Motor neuron (in vitro differentiated cells): ENCODE measurements at places on chromosomes 11 and 22. TPM values are rescaled to one million over a fixed set of nuclear protein-coding genes. Genes with fewer than 3 reads are reported as not detected.

Gene TMEM191C
- 16.1 and 16.8 TPM in 2 replicates for total RNA-seq

Gene SPDYC
- not detected in 2 replicates for total RNA-seq

Gene CBX7
- total RNA-seq = 5.0 and 6.3 TPM in 2 replicates

Gene ASRGL1
- 28.2 and 28.5 TPM in 2 replicates for total RNA-seq

Gene FGF3
- total RNA-seq = not detected in 2 replicates

Gene NEFH
- total RNA-seq = 5.1 and 6.0 TPM in 2 replicates

Gene DDX25
- total RNA-seq = 1.2 and 2.2 TPM in 2 replicates

Gene TRIM48
- not detected in 2 replicates for total RNA-seq

Gene SLC22A8
- under 0.01 and 0.69 TPM in 2 replicates for total RNA-seq

Gene GRAP2
- 1.0 and 1.5 TPM in 2 replicates for total RNA-seq

Gene OR8D4
- 0.42 TPM in 1 of 2 replicates, not detected in the other for total RNA-seq

Gene ARHGEF17
- total RNA-seq = 11.2 and 16.5 TPM in 2 replicates

Gene B4GALNT4
- 48.5 and 60.2 TPM in 2 replicates for total RNA-seq

Gene HPX
- 0.87 and 1.2 TPM in 2 replicates for total RNA-seq

Gene ST14
- 0.76 and 0.87 TPM in 2 replicates for total RNA-seq

Gene KIAA0930
- total RNA-seq = 31.5 and 44.8 TPM in 2 replicates

Gene OR51B5
- total RNA-seq = 0.52 TPM in 1 of 2 replicates, not detected in the other

Gene PGA5
- total RNA-seq = not detected in 2 replicates

Gene GLYAT
- total RNA-seq = 0.36 TPM in 1 of 2 replicates, not detected in the other

Gene MUC2
- total RNA-seq = 2.2 TPM in 2 replicates

Gene SCN4B
- total RNA-seq = 8.6 and 10.6 TPM in 2 replicates

Gene ANGPTL5
- not detected in 2 replicates for total RNA-seq

Gene BARX2
- 0.09 and 0.31 TPM in 2 replicates for total RNA-seq

Gene OR51E2
- 25.3 and 25.9 TPM in 2 replicates for total RNA-seq

Gene TMA7B
- 0.27 TPM in 1 of 2 replicates, not detected in the other for total RNA-seq

Gene PIWIL4
- 0.49 and 0.50 TPM in 2 replicates for total RNA-seq

Gene HSPB2
- total RNA-seq = 0.81 and 0.87 TPM in 2 replicates

Gene PAX6
- total RNA-seq = 47.5 and 51.9 TPM in 2 replicates

Gene WNT7B
- total RNA-seq = 0.14 and 0.15 TPM in 2 replicates

Gene FREY1
- total RNA-seq = 1.7 and 1.8 TPM in 2 replicates

Gene MS4A6E
- not detected in 2 replicates for total RNA-seq

Gene B3GAT1
- total RNA-seq = 20.5 and 22.5 TPM in 2 replicates

Gene PAMR1
- 1.3 TPM in 1 of 2 replicates, not detected in the other for total RNA-seq

Gene RTN4R
- 10.8 and 11.5 TPM in 2 replicates for total RNA-seq

Gene TSKU
- 12.4 and 13.7 TPM in 2 replicates for total RNA-seq

Gene OOSP2
- total RNA-seq = not detected in 2 replicates

Gene PRRG4
- 9.5 and 16.7 TPM in 2 replicates for total RNA-seq

Gene MED15
- total RNA-seq = 19.5 and 21.5 TPM in 2 replicates

Gene INTS4
- total RNA-seq = 38.1 and 40.6 TPM in 2 replicates

Gene CARNS1
- 0.16 and 0.25 TPM in 2 replicates for total RNA-seq

Gene BIRC3
- total RNA-seq = 0.06 and 0.11 TPM in 2 replicates

Gene CHRNA10
- 0.78 and 1.5 TPM in 2 replicates for total RNA-seq

Gene MTA2
- total RNA-seq = 49.1 and 57.8 TPM in 2 replicates

Gene GALNT18
- total RNA-seq = 5.3 and 5.9 TPM in 2 replicates

Gene EFEMP2
- 6.9 and 9.8 TPM in 2 replicates for total RNA-seq

Gene PPFIA1
- total RNA-seq = 38.6 and 41.3 TPM in 2 replicates
